Dermis blood vessel endothelial cell (primary cell): ENCODE measurements at places on chromosomes 4 and X. TPM values are rescaled to one million over a fixed set of nuclear protein-coding genes. Genes with fewer than 3 reads are reported as not detected.

MYOZ2 gene
- under 0.01 TPM in 1 of 2 replicates, not detected in the other for total RNA-seq

CCKAR gene
- not detected in 2 replicates for total RNA-seq

BCLAF3 gene
- total RNA-seq: 5.4 TPM in 2 replicates

IL21 gene
- total RNA-seq: not detected in 2 replicates

RENBP gene
- total RNA-seq: 12.1 and 27.4 TPM in 2 replicates

PAK3 gene
- total RNA-seq: 2.4 and 2.6 TPM in 2 replicates

GASK1B gene
- 205 and 257 TPM in 2 replicates for total RNA-seq

DNAAF6 gene
- total RNA-seq: not detected in 2 replicates

GRIA3 gene
- total RNA-seq: 0.17 TPM in 1 of 2 replicates, not detected in the other

NDUFB11 gene
- total RNA-seq: 59.8 and 65.3 TPM in 2 replicates

CXCL6 gene
- 0.37 and 0.68 TPM in 2 replicates for total RNA-seq

OTUD4 gene
- 29.5 and 35.9 TPM in 2 replicates for total RNA-seq

LPAR4 gene
- total RNA-seq: 0.09 TPM in 1 of 2 replicates, not detected in the other

GLRA3 gene
- total RNA-seq: not detected in 2 replicates

SULT1B1 gene
- total RNA-seq: 2.4 and 12.6 TPM in 2 replicates

UNC5C gene
- total RNA-seq: under 0.01 and 0.23 TPM in 2 replicates

NPY2R gene
- total RNA-seq: not detected in 2 replicates

WNK3 gene
- 0.60 and 1.0 TPM in 2 replicates for total RNA-seq

GRPEL1 gene
- total RNA-seq: 32.3 and 52.4 TPM in 2 replicates

SPANXB1 gene
- total RNA-seq: not detected in 2 replicates

GCNA gene
- 1.6 and 3.2 TPM in 2 replicates for total RNA-seq

KLHL8 gene
- 11.9 and 17.3 TPM in 2 replicates for total RNA-seq

KCNE5 gene
- total RNA-seq: not detected in 2 replicates

PIR gene
- total RNA-seq: 135 and 165 TPM in 2 replicates

LNX1 gene
- total RNA-seq: 3.1 TPM in 2 replicates

XK gene
- total RNA-seq: 0.05 TPM in 1 of 2 replicates, not detected in the other

CLNK gene
- not detected in 2 replicates for total RNA-seq

CLIC2 gene
- 19.2 and 23.6 TPM in 2 replicates for total RNA-seq

ADGRG4 gene
- under 0.01 TPM in 1 of 2 replicates, not detected in the other for total RNA-seq

GLOD5 gene
- 0.28 TPM in 1 of 2 replicates, not detected in the other for total RNA-seq

SPOCK3 gene
- total RNA-seq: not detected in 2 replicates

UGT2B10 gene
- total RNA-seq: not detected in 2 replicates

CPZ gene
- total RNA-seq: not detected in 2 replicates

VCX gene
- total RNA-seq: not detected in 2 replicates

DCX gene
- not detected in 2 replicates for total RNA-seq

ARHGAP4 gene
- 16.0 and 27.2 TPM in 2 replicates for total RNA-seq

NWD2 gene
- total RNA-seq: not detected in 2 replicates

GUCY1B1 gene
- 6.3 and 8.1 TPM in 2 replicates for total RNA-seq

KDM5C gene
- 122 and 175 TPM in 2 replicates for total RNA-seq

CT45A1 gene
- total RNA-seq: not detected in 2 replicates

CXCL1 gene
- 11.4 and 16.5 TPM in 2 replicates for total RNA-seq

C4orf50 gene
- under 0.01 and 0.05 TPM in 2 replicates for total RNA-seq

CDX4 gene
- not detected in 2 replicates for total RNA-seq

EDNRA gene
- total RNA-seq: 0.19 TPM in 1 of 2 replicates, not detected in the other

MSANTD1 gene
- 0.19 and 0.34 TPM in 2 replicates for total RNA-seq

UGT2B17 gene
- not detected in 2 replicates for total RNA-seq

SSX3 gene
- total RNA-seq: not detected in 2 replicates

DSPP gene
- total RNA-seq: not detected in 2 replicates

ENPEP gene
- 0.14 and 1.5 TPM in 2 replicates for total RNA-seq

CLDN2 gene
- total RNA-seq: 0.09 and 0.17 TPM in 2 replicates

LONRF3 gene
- total RNA-seq: 25.2 and 26.5 TPM in 2 replicates

PPBP gene
- not detected in 2 replicates for total RNA-seq

SLC9A7 gene
- total RNA-seq: 16.5 and 19.4 TPM in 2 replicates

RAI2 gene
- total RNA-seq: 2.2 and 2.4 TPM in 2 replicates

SFRP2 gene
- total RNA-seq: 0.09 TPM in 1 of 2 replicates, not detected in the other
